GM20000 (cell line): ENCODE measurements at places on chromosomes 1 and 21.

DNA sequence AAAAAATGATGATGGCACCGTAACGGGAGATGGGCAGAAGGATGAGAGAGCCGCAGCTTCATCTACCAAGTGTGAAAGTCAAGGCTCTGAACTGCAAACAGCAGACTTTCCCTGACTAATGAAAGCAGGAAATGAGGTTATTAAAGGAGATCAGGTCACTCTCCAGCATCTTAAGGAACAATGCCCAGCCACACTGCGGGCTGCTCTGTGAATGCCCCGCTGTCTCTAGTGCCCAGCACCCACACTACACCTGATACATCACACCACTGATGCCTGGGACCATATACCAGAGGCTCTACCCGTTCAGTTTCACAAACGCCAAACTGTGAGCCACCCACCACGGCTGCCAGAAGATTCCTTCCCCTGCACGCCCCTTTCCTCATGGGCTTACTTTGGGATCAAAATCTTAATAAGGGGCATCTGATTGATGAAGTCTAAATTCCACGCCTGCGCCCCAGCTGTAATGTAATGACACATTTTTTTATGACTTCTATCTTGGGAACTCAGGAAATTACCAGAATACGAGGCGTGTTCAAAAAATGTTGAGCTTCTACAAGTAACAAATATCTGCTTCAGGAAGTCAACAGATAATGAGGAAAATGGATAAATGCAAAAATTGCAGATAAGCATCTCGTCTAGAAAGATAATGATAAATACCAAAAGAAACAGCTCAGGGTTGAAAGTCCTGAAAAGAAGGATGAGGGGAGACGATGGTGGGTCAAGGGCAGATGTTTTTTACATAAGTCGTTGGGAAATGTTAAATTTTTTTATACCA, 72.0 kb downstream of the MIS18A start:
- DNase-seq, result no peak

GRCh38 chr1:202605515-202605914, 104.7 kb downstream of the SYT2 start:
- DNase-seq, result no peak

- DNase-seq, result no peak
Measured at GRCh38 chr1:207828046-207828445, 76.2 kb downstream of the CD46 start.

DNA sequence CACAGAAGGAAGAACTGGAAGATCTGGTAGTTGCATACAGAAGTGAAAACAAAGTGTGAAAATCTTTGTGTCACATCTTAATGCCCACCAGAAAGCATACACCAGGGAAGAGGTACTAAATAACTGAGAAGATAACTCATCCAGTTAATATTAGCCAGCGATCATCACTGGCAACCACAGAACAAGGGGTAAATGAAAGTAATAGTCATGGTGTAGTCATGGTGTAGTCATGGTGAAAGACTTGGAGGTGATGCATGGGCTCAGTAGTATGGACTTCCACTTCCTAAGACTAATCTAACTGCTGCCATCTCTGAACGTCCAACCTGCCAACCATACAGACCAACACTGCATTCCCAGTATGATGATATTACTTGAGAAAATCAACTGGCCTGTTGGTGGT, 481.2 kb upstream of the NR5A2 start:
- DNase-seq, result no peak

DNA sequence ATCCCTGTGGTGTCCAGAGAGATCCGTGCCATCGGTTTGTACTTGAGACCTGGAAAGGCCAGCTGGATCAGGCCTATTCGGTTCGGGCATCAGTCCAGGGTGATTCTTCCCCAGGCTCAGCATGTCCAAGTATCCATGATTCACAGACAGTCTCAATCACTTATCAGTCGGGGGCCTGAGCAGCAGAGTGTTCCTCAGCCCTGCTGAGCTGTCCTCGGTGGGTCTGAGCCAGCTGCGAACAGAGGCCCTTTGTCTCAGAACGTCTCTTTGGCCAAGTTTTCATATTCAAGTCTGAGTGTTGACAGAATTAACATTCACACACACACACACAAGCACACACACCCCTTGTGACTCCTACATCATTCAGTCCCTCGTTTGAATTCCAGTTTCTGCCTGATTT, 33.4 kb upstream of the OSBPL9 start:
- no peak for DNase-seq

- no peak for DNase-seq
Measured at GRCh38 chr1:183918589-183918988, 113.7 kb downstream of the RGL1 start.

DNA sequence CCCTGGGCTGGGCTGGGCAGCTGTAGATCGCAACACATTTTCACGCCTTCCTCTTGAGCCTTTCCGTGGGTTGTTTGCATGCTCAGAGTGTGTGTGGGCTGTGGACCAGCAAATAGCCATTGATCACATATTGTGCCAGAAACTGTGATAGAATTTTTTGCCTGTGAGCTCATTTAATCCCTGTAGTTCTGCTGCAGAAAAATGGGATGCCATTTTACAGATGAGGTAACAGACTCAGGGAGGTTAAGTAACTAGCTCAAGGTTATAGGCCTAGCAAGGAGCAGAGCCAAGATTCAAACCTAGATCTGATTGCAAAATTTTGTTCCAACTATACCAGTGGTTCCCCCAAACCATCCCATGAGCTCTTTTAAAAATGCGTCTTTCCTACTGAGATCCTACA, 10.5 kb downstream of the SPATA46 start:
- DNase-seq, result no peak

- peak; percentile 75 for DNase-seq
Measured at GRCh38 chr1:157193702-157194391, 55.7 kb upstream of the ETV3 start.

DNA sequence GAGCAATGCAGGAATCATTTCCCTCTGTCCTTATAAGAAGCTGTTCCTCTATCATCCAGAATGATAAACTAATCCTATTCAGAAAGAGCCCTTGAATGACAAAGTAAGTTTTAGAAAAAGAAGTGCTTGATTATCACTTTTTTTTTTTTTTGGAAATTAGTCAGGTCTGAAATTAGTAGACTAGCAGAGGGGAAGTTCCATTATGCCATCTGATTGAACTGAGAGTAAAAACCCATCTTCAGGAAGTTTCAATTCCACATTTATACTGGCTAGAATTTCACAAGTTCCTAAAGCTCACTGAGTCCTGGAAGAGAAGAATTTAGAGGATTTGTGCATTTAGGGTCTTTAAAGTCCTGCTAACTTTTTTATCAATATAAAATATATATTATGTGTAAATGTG, 128.8 kb upstream of the COA6 start:
- peak; percentile 57 for DNase-seq

DNA sequence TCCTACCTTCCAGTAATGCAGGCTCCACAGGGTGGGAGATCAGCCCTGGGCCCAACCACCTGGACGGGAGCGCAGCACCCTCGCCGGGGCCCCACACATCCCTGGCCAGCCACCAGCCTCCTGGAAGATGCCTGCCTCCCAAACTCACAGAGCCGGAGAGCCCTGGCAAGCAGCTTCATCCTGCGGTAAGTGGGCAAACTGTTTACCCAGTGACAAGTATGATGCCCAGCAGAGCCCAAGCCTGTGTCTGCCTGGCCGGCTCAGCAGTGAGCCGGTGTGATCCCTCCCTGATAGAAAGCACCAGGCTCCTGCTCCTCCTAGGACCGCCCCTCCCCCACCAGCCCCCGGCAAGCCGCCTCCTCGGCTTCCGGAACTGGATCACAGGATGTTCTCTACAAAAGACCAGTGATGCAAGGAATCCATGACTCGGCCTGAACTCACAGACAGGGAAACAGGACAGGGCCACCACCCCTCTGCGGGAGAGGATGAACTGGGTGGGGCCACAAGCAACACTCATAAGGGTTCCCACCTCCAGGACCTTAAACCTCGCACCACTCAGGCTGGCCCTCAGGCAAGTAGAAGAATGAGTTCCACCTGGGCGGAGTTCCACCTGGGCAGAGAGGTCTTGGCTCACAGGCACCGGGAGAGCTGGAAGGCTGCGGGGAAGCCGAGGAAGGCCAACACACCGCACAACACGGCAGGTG, 7.9 kb downstream of the ACOT7 start:
- DNase-seq, result no peak

- DNase-seq, result no peak
Measured at GRCh38 chr21:37603129-37603528, 236.6 kb downstream of the DYRK1A start.

- DNase-seq, result no peak
Measured at GRCh38 chr1:67618285-67619018, 66.5 kb upstream of the GADD45A start.

- no peak for DNase-seq
Measured at GRCh38 chr1:183461350-183461749, 10.9 kb upstream of the SMG7 start.

- DNase-seq, result no peak
Measured at GRCh38 chr21:22871692-22872091, 1873.5 kb downstream of the NCAM2 start.

DNA sequence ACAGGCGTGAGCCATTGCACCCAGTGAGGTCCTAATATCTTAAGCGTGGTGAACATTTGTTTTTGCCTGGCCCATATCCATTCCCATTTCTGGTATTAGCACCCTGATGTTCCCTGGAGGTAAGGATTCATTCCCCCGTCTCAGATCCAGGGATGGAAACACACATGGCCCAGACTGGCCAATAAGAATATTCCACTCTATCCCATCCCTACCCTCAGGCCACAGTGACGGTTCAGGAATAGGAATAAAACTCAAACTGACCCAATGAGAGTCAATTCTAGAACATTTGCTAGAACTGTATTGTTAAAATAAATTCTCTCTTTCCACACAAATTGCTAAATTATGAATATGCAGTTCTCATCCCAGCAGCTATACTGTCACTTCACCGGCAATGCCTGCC, 76.1 kb downstream of the PIK3R3 start:
- no peak for DNase-seq

- DNase-seq, result no peak
Measured at GRCh38 chr1:204487256-204487615, 7.4 kb downstream of the PIK3C2B start.

DNA sequence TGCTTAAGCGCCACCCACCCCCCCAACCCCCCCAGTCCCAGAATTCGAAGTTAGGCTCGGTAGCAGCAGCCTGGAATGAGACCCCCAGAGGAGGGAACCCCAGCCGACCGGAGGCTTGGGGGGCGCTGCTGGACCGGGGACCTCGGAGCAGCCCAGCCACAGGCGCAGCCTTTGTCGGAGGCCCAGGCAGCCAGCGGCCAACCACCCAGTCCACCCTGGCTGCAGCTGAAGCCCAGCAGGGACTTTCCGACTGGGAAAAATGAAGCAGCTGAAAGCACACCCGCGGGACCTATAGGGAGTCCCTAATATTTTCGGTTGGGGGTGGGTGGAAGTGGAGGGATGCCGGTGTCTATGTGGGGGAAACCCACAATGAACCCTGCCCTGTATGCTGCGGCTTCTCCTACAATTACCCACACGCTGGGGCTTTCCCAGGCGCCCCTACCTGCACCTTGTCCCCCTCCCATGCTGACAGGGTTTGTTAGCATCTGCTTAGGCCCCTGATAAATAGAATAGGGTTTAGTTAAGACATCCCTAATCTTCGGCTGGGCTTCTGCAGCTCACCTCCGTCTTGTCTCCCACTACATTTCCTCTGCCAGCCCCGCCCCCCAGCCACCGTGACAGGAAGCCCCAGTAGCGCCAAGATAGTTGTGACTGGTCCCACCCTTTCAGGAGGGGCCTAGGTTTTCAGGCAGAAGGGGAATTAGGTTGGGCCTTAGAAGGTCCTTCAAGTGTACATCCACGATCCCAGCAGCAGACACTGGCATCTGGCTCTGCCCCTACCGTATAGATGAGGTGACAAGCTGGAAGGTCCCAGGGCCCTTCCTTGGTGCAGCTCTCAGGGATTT, 838 bp downstream of the CCDC28B start:
- DNase-seq, result peak; percentile 83

DNA sequence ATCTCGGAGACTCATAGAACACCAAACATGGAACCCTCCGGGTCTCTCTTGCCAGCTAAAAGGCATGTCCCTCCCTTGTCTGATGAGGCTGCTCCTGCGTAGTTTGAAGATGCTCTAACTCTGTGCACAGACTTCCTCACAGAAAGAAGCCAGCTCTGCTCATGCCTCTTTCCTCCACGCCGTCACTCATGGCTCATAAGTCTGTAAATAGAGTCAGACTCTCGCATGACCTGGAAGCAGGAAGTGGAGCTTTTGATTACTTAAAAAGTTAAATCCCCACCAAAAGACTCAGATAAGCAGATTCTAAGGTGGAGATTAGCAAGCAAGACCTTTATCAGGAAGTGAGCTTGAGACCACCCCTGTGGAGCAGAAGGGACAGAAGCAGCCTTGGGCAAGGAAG, 171.6 kb downstream of the TRIM33 start:
- no peak for DNase-seq

DNA sequence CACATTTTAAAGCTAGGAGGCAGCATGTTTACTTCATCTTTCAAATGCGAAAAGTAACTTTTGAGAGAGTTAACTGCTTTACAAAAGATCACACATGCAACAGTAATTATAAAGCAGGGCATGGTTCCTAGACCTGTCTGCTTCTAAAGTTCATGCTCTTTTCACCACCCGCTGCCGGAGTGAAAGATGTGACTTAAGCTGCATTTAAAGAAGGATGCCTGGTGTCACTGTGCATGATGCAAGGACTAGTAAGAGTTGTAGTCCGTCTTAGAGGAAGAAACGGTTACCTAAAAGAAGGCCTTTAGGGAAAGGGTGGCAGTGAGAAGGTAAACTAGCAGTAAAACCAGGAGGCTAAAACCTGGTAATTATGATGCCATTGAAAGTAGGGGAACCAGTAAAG, 1689.1 kb downstream of the KCNT2 start:
- DNase-seq, result no peak

DNA sequence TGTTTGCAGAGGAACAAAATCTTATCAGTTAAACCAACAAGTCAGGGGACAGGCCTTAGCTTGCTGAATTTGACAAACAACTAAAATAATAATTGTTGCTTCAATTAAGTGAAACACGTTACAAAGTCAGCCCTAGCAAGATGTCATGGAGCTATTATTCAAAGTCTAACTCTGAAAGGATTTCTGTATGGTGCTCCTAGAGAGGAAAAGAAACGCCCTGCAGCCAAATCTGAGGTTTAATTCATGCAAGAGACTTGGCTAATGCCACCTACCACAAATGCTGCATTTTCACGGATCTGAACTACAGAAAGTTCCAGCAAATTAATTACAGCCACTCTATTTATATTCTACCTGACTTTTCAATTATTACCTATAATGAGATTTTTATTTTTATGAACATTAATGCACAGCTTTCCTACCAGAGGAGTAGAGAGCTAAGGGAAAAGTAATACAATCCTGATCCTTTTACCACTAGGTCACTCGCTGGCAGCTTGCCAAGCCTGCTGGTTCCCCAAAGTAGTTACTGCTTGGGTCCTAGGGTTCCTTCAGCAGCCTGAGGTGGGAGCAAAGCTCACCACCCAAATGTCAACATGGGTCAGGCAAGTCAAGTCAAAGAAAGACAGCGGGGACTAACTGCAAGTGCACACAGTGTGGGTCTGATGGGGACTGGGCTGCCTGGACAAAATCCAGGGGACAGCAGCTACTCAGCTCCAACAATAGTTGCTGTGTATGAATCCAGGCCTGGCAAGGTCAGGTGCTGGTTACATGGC, 8.5 kb downstream of the COLGALT2 start:
- DNase-seq, result no peak
